ENCODE measurements at places on chromosomes 4 and X.

GRCh38 chr4:46870411-46870810 lies 38.6 kb downstream of the COX7B2 start:
- DNase-seq, result peak; percentile 92

GRCh38 chr4:85420831-85421230 lies 54.1 kb upstream of the ARHGAP24 start:
- DNase-seq, result peak; percentile 66

DNA sequence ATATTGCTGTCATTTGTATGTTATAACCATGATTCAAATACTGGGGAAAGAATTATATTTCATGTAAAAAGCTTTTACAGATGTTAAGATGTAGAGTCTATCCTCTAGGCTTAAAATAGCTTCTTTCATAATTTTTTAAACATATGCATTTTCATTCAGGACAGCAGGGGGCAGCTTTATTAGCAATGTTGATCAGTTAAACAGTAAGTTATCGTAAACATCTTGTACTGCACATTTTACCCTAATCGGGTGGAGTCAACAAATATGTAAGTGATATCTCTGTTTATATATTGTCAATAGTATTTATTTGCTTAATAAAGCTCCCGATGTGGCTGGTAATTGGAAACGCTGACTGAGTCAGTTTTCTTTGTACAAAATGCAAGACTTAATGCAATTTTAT lies 142.5 kb upstream of the MED14 start:
- DNase-seq, result peak; percentile 49

DNA sequence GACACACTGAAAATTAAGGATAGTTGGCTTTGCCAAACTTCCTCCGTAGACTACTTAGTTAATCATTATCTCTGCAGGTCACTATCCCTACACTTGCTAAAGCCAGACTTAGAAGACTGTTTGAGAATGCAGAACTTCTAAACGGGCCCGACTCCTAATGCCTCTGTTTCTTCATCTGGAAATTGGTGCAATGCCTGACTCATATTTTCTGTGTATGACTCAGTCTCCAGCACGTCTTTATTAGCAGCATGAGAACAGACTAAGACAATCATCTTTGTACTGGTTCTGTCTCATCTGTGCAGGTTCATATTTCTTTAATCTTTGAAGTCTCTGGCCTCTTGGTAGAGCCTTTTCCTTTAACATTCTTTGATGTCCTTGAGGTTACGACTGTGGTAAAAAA lies 411.9 kb upstream of the ACTRT1 start:
- DNase-seq, result no peak

DNA sequence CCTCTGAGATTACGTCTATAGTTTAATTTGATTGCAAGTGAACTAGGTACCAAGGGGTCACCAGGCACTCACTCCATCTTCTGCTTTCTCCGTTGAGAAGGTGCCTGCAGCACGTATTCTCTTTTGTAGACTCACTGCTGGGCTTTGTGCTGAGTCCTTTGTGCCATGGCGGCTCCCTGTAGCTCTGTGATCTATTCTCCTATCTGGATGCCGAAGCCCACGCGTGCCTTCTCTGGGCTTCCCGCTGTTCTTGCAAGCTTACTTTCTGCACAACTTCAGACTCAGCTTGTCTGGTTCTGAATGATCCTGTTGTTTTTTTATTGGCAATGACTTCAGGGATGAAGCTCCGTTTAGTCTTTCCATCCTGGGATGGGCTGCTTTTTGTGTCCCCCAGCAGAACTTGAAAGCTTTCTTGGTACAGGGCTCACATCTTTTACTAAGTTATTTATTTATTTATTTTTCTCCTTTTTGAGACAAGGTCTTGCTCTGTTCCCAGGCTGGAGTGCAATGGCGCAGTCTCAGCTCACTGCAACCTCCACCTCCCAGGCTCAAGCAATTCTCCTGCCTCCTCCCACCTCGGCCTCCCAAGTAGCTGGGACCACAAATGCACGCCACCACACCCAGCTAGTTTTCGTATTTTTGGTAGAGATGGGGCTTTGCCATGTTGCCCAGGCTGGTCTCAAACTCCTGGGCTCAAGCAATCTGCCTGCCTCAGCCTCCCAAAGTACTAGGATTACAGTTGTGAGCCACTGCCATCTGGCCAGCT lies 100.9 kb upstream of the NKX1-1 start:
- DNase-seq, result no peak

GRCh38 chr4:182521011-182521410 lies 277.8 kb downstream of the TENM3 start:
- DNase-seq, result no peak

- DNase-seq, result no peak
These were observed 41.5 kb upstream of the FHDC1 start for GRCh38 chr4:152894673-152895072.

- peak; percentile 53 for DNase-seq
These were observed 81.0 kb downstream of the SORBS2 start for GRCh38 chr4:185730849-185731608.
